AG08396 (cell line): ENCODE measurements at places on chromosomes 5 and 9.

DNA sequence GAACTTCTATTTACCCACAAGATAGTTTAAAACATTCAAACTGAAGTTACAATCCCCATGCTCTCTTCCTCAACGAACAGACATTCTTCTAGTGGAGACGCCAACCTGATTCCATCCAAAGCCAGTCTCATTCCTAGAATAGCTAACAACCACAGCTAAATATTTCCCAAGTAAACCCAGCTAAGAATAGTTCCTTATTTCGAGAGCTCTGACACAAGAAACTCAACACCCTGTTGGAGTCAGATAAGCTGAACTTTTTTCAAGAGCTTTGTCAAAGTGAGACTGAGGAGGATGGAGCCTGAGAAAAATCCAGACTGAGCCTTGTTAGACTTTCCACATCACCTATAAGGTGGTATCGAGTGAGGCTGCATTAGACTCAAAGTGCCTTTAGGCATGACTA is 56.7 kb upstream of the RPS23 start:
- peak; percentile 54 for DNase-seq

GRCh38 chr5:75656311-75657003 is 45.2 kb downstream of the ANKDD1B start:
- peak; percentile 63 for DNase-seq

GRCh38 chr5:56460195-56460546 is 227.0 kb upstream of the ANKRD55 start:
- no peak for DNase-seq

GRCh38 chr5:172692981-172693380 is 51.9 kb downstream of the NEURL1B start:
- no peak for DNase-seq

GRCh38 chr5:115494570-115495289 is 49.8 kb downstream of the FEM1C start:
- no peak for DNase-seq

DNA sequence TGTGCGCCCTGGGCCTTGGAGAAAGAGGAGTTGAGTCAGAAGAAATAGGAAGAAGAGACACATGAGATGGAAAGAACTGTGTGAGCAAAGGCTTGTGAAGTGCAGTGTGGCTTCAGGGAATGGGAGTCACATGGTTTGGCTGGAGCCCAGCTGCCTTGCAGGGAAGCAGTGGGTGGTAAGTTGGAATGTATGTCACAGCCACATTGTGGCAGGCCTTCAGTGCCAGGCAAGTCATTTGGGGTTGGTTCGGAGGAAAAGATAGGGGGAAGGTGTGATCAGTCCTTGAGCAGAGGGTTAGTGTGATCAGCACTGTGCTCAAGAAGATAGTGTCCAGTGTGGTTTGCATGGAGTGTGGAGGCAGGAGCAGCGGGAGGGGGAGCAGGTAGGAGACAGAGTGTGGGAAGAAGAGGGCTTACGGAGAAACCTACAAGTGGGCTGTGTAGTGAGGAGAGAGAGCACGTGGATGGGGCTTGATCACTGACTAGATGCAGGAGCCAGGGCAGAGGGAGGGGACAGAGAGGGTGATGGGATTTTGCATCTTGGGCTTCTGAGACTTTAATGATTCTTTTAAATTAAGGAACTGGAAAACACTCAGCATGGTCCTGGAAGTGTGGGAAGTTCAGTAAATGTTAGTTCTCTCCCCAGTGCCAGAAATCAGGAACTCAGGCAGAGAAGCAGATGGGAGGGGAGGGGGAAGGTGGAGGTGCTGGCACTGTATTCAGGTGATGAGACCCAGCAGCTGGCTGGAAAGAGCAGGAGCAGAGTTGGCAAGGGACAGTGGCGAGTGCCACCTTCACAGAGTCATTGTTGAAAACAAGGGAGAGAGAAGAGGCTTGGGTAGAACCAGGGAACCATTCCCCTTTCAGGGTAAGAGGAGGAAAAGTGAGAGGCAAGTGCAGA is 46.6 kb downstream of the ARHGAP26 start:
- peak; percentile 45 for DNase-seq

DNA sequence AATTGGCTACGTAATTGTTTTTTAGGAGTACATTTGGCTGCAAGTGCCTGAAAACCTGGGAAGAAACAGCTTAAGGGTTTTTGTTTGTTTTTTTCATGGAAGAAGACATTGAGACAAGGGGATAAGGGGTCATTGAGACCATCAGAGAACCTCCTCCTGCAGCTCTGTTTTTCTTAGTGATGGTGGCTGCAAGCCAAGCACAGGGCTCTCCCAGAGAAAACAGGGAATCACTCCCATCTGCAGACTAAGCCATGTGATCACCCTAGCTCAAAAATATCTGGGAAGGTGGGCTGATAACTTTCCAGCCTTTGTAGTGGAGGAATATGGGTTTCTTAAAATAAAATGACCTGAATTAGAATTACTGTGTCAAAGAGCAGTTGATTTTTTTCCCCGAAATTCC is 25.1 kb downstream of the PALM2AKAP2 start:
- DNase-seq: no peak

DNA sequence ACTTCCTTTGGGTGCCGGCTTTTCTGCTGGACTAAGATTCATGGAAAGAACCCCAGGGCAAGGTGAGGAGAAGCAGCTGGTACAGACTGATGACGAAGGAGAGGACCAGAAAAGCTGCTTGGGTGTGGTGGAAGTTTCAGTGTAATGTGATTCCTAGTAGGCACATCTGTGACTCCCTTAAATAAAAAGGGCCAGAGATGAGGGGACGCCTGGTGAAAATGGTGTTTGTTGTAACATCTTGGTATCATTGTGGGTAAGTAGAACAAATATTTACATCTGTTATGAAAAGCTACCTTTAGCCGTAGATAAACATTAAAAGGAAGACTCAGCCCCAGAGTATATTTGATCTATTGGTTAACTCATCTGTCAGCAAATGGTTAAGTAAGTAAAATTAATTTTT is 33.8 kb downstream of the OTULINL start:
- DNase-seq: no peak

DNA sequence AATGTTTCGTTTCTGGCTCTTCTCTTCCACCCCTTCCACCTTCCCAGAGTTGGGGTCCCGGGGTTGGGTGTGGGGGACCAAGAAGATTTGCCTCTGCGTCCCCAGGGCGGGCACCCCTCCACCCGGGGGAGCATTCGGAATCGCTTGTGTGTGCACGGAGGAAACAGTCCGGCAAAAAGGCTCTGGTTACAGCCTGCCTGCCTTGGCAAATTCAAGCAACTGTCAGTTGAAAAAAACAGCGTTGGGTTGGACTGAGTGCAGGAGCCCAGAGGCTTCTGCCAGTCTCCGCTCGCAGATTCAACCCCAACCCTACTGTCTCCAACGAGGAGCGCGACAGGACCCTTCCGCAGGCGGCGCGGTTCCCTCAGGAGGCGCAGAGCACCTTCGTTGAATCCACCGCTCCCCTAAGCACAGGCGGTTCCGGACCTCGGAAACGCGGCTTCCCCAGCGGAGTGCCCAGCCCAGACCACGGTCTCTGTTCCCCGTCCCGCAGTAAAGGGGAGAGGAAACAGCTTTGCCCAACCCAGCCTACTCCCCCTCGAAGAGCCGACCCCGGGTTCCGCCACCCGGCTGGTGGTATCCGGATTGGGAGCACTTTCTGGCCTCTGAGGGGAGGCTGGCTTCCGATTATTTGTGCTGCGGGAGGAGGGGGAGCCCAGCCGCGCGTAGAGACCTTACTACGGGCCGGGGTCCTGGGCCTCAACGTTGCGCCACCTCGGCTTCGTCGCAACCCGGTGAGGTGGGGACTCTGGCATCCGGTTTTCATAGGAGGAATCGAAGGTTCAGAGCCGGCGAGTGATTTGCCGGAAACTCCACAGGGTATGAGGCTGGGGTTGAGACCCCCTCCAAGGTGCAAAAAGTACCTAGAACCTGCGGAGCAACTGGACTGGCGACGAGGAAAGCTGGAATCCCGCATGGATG is 9.6 kb downstream of the LHX6 start:
- DNase-seq: no peak

GRCh38 chr9:137383784-137384756 is 38.9 kb downstream of the EXD3 start:
- DNase-seq: peak; percentile 72

DNA sequence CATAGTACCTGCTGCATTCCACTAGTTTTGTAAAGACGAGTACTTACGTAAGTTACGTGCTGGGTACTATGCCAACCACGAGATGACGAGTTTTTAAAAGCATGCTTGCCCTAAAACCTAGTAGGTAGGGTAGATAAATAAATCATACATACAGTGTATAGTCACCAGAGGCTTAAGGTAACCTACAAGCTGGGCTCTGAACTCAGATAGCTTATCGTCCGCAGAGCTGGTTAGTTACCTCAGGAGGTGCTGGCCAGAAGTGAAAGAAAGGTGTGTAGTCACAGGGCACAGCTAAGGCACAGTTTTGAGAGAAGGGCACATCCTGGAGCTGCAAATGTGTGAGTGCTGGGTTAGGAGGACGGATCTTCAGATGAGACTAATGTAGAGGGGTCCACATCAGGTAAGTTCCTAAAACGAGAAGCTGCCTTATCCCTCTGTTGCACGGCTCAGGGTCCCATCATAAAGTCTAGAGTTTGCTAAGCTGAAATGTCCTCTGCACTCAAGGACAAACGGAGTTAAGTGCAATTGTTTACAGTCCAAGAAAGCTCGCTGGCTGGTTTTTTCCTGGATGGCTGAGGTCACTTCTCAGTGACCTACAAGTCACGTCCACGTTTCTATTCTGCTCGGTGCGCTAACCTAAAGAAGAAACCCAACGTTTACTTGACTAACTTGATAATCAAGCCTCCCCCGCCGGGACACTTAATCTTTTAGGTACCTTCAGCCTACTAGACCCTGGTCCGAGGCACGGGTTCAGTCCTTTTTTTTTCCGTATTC is 1.1 kb upstream of the SNX24 start:
- DNase-seq: no peak

GRCh38 chr5:119400245-119400644 is 44.4 kb downstream of the TNFAIP8 start:
- no peak for DNase-seq

DNA sequence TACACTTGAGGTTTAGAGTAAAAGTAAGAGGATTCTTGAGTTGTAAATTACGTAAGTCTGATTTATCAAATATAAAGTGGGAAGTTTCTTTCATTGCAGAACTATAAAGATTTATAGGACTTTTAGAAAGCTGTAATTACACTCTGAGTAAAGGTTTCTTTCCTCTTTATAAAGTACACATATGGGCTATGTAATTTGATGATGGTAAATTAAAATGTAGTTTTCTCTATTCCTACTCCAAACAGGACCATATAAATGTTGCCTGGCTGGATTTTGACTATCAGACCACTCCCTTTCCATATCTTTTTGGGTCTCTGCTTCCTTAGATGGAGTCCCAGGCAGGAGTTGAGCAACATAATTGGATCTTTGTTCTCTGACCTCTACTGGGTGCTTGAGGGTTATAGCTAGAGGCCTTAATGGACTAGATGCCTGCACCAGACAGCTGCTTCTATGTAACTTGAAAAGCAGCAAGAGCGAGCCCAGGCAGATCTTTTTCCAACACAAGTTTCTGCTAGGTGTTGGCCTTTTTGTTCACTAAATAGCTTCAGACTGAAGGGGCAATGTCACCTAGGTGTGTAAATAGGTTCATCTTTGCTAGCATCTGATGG is 11.4 kb upstream of the TEX48 start:
- no peak for DNase-seq

DNA sequence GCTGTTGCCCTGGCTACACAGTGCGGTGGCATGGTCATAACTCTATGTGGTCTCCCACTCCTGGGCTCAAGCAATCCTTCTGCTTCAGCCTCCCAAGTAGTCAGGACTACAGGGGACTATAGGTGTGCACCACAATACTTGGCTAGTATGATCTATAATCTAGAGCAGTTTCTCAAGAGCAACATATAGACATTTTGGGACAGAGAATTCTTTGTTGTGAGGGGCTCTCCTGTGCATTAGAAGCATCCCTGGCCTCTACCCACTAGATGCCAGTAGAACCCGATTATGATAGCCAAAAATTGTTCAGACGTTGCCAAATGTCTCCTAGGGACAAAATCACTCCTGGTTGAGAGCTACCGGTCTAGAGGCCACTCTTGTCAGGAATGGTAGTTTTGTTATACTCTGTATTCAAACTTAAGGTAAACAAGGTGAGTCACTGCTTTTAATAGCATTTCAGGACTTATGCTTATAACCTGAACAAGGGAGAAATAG is 7.2 kb downstream of the ANKHD1 start:
- no peak for DNase-seq

DNA sequence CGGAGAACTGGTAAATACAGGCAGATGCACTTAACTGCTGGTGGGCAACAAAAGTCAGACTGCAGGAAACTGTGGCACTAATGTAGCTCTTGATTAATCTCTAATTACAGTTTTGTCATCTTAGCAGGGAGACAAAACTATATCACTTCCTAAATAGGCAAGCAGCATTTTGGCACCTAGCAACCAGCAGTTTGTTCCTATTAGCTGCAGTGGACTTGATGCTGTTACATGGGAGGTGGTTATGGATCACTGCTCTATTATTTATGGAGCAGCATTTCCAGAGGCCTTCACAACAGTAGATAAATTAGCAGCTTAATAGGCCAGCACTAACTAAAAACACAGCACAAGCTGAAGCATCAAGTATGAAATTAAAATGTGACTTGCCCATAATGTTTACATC is 518.3 kb upstream of the ITGA1 start:
- no peak for DNase-seq

DNA sequence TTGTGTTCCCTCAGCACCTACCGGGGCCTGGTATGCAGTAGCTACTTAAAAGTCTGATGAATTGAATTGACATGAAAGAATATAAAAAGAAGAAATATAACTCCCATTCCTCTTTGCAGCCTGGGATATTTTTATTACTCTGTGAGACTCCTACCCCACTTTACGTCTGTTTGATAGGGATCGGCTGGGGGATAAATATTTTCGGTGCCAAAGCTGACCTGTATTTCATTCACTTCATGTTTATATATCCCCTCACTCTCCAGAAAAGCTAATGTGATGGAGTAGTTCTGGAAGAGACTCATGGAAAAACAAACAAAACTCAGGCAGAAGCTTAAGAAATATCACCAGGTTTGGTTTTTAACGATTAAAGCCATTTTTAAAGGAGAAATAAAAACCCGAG is 108.2 kb upstream of the TBC1D2 start:
- DNase-seq: no peak

- DNase-seq: no peak
Observed at GRCh38 chr5:102537011-102537410, 38.2 kb upstream of the SLCO6A1 start.

DNA sequence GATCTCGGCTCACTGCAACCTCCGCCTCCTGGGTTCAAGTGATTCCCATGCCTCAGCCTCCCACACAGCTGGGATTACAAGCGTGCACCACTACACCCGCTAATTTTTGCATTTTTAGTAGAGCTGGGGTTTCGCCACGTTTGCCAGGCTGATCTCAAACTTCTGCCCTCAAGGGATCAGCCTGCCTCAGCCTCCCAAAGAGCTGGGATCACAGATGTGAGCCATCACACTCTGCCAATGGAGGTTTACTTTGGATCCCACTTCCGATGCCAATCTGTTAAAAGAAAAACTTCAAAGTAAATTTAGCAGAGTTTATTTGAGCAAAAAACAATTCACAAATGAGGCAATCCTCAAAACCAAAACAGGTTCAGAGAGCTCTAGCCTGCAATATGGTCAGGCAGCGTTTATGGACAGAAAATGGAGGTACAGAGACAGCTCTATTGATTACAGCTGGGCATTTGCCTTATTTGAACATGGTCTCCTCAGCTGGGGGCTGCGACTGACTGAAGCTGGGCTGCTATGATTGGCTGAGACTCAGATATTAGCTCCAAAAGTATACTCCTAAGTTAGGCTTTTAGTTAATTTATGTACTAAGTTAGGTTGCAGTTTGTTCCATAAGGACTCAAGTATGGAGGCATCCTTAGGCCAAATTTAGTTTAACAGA is 18.6 kb upstream of the UBTD2 start:
- no peak for DNase-seq

- no peak for DNase-seq
Observed at GRCh38 chr5:75395277-75395676, 58.3 kb downstream of the HMGCR start.
